ENCODE measurements at places on chromosomes 5 and 9. TPM values are rescaled to one million over a fixed set of nuclear protein-coding genes. Genes with fewer than 3 reads are reported as not detected.

SPATA31A3 gene
- total RNA-seq: not detected

DNA sequence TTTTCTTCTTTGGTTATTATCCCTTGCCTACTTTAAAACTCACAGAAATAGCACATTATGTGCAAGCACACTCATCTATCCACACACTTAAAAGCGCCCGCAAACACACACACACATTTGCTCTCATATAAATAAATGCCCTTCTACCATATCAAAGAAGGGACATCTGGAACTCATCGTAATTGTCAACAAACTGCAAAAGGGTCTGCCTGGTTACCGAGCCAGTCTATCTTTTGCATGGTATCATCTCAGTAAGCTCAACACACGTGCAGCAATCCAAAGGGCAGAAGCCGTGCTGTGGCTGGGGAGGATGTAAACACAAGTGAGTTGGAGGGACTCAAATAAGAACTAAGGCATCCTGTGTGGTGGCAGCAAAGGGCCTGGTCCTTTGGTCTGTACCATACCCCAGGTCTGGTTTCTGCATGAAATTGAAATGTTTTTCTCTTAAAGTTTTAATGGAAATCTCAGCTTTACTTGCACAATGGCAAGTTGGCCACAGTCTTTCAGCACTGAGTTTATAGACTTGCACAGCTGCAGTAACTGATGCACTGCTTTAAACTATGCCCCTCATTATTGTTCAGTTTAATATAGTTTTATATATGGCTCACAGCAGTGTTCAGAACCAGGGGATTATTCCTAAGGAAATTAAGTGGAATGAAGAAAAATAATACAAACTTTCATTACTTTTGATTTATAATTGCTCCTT, 331.0 kb downstream of the ADAMTS6 start:
- no peaks in the 10 kb centered on the region for H3K4me1 ChIP-seq
- H3K27me3 ChIP-seq: peaks cover 10% of the 10 kb centered on the region
- H3K36me3 ChIP-seq: no peaks in the 10 kb centered on the region
- no peak overlapping the region for H3K27ac ChIP-seq
- no peak overlapping the region for H3K4me3 ChIP-seq

DNA sequence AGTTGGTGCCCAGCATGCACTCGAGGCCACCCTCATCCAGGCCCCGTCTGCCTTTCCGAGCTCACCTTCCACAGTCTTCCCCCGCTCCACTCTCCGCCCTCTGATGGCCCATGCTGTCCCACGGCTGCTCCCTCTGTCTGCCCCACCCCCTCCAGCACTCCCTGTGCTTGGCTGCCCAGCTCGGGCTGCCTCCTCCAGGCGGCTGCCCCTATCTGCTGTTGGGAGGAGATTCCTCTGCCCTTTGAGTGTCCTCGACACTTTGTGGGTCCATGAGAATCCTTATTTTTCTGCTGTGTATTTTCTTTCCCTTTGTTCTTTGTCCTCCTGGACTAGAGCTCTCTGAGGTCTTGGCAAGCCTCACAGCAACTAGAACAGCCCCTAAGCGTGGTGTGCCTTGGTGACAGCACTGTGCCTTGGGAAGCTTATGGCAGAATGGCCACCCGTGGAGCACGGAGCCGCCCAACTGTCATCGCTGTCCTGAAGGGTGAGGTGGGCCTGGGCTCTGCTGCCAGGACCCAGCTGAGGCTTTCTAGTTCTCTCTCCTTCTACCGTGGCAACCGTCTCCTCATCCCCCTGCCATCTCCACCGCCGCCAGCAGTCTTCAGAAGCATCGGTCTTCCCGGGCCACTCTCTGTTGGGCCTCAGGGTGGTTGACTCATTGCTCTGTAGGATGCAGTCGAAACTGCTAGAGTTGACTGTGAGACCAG, 5.2 kb downstream of the NTMT1 start:
- peaks cover 59% of the 10 kb centered on the region for H3K4me1 ChIP-seq
- peak overlapping the region; percentile 61 for H3K27ac ChIP-seq
- H3K27me3 ChIP-seq: no peaks in the 10 kb centered on the region
- H3K36me3 ChIP-seq: peaks cover 28% of the 10 kb centered on the region

- no peak overlapping the region for H3K27ac ChIP-seq
- no peak for DNase-seq
- H3K4me3 ChIP-seq: no peak overlapping the region
- peaks cover 8% of the 10 kb centered on the region for H3K4me1 ChIP-seq
These were observed 235.9 kb downstream of the DMRTA1 start for GRCh38 chr9:22682536-22682935.

DNA sequence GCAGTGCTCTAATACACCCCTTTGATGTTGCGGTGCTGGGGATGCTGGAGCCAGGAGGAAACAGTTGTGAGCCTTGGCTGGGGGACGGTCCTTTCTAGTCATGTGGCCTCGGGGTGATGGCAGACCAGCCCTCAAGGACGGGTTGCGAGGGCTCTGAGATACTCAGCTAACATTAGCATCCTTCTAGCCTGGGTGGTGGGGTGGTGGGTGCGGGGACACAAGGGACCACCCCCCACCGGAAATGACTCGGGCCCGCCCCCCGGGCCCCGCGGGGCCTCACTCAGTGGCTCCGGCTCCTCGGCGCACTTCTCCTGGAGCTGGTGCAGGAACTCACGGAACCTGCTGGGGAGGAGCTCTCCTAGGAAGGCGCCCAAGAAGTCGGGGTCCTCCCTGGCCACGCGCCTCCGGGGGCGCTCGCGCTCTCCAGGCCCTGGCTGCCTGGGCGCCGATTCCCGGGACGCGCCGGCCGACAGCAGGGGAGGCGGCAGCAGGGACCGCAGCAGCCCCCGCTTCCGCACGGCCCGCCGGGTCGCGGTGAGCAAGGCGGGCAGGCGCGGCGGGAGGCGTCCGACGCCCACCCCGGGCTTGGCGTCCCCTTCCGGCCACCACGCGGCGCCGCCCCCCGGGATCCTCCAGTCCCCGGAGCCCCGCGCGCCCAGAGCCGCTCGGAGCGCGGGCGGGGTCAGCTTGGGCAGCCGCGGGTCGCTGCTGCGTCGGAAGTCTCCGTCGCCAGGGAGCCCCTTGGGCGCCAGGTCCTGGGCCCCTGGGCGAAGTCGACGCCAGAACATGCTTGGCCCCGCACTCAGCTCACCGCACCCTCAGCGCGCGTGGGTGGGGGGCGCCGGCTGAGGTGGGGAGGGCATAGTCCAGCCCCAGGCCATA, 873 bp downstream of the C9orf50 start:
- no peak for DNase-seq
- no peak overlapping the region for H3K27ac ChIP-seq
- no peak overlapping the region for H3K4me3 ChIP-seq
- H3K36me3 ChIP-seq: no peaks in the 10 kb centered on the region

GRCh38 chr5:138438724-138439476, at the start of gene REEP2:
Gene REEP2, plus strand, starts transcription at chr5:138439057. Its CDS starts 152 bp downstream, at chr5:138439209.
- peak within 1 kb of the TSS; percentile 60 for H3K27ac ChIP-seq
- H3K36me3 ChIP-seq: peaks cover 14% of the 10 kb centered on the region
- H3K4me3 ChIP-seq: peak within 1 kb of the TSS; percentile 78
- peak; percentile 80 for DNase-seq
- H3K27me3 ChIP-seq: peaks cover 3% of the 10 kb centered on the region
- peaks cover 16% of the 10 kb centered on the region for H3K4me1 ChIP-seq

- H3K36me3 ChIP-seq: no peaks in the 10 kb centered on the region
- peaks cover 39% of the 10 kb centered on the region for H3K4me1 ChIP-seq
- DNase-seq: peak; percentile 41
- H3K27me3 ChIP-seq: peaks cover 1% of the 10 kb centered on the region
- no peak overlapping the region for H3K4me3 ChIP-seq
- no peak overlapping the region for H3K27ac ChIP-seq
These were observed 189.2 kb upstream of the NR3C1 start for GRCh38 chr5:143592648-143593047.

- H3K4me1 ChIP-seq: peaks cover 32% of the 10 kb centered on the region
- no peak overlapping the region for H3K4me3 ChIP-seq
- H3K36me3 ChIP-seq: no peaks in the 10 kb centered on the region
- H3K27ac ChIP-seq: peak overlapping the region; percentile 2
These were observed 351.2 kb downstream of the RAB3C start for GRCh38 chr5:58933891-58934628.

- peaks cover 83% of the 10 kb centered on the region for H3K36me3 ChIP-seq
- peaks cover 12% of the 10 kb centered on the region for H3K4me1 ChIP-seq
- no peaks in the 10 kb centered on the region for H3K27me3 ChIP-seq
- no peak overlapping the region for H3K27ac ChIP-seq
- no peak overlapping the region for H3K4me3 ChIP-seq
These were observed 74.6 kb downstream of the DOCK2 start for GRCh38 chr5:169711551-169712225.

FLT4 gene
- total RNA-seq: 1.4 TPM

GRCh38 chr9:22169727-22170503, 160.8 kb upstream of the CDKN2B start:
- peaks cover 6% of the 10 kb centered on the region for H3K27me3 ChIP-seq
- H3K4me3 ChIP-seq: no peak overlapping the region
- H3K36me3 ChIP-seq: no peaks in the 10 kb centered on the region
- no peaks in the 10 kb centered on the region for H3K4me1 ChIP-seq
- no peak for DNase-seq

SEMA4D gene
- 161 TPM for total RNA-seq

DNA sequence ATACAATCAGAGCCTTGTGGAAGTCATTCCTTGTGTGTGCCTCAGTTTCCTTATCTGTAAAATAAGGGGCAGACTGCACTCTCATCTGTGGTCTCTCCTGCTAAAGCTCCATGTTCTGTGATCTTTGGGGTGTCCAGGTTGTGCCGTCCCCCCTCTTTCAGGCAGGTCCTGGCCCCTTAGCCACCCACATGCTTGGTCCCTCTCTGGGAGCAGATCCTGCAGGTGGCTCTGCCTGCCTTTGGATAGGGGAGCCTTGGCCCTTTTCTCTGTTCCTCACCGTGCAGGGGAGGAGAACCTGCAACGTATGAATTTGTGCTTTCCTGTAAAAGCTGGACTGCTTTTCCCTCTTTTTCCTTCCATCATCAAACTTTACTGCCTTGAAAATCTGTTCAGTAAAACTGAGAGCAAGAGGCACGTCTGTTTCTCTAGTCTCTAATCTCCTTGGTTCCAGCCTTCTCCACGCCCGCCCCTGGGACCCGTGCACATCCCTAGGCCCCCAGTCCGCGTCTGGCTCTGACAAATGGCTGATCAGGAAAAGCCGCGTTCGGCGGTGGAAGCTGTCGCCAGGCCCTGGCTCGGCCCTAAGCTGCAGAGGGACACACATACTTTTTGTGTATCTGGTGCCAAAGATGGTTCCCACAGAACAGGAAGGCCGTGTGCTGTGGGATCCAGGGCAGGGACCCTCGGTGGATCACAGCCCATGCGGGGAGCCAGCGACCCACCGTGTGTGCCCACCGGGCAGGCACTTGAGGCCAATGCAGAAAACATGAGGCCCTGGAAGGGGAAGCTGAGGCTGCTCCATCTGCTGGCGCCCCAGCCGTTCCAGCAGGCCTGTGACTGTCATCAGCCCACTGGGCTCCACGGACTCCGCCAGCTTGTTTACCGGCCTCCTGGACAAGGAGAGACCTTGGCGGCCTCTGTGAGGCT, 43.4 kb upstream of the COL5A1 start:
- H3K4me1 ChIP-seq: no peaks in the 10 kb centered on the region
- H3K27me3 ChIP-seq: peaks cover 5% of the 10 kb centered on the region
- no peak overlapping the region for H3K4me3 ChIP-seq
- no peak for DNase-seq
- H3K36me3 ChIP-seq: no peaks in the 10 kb centered on the region

DNA sequence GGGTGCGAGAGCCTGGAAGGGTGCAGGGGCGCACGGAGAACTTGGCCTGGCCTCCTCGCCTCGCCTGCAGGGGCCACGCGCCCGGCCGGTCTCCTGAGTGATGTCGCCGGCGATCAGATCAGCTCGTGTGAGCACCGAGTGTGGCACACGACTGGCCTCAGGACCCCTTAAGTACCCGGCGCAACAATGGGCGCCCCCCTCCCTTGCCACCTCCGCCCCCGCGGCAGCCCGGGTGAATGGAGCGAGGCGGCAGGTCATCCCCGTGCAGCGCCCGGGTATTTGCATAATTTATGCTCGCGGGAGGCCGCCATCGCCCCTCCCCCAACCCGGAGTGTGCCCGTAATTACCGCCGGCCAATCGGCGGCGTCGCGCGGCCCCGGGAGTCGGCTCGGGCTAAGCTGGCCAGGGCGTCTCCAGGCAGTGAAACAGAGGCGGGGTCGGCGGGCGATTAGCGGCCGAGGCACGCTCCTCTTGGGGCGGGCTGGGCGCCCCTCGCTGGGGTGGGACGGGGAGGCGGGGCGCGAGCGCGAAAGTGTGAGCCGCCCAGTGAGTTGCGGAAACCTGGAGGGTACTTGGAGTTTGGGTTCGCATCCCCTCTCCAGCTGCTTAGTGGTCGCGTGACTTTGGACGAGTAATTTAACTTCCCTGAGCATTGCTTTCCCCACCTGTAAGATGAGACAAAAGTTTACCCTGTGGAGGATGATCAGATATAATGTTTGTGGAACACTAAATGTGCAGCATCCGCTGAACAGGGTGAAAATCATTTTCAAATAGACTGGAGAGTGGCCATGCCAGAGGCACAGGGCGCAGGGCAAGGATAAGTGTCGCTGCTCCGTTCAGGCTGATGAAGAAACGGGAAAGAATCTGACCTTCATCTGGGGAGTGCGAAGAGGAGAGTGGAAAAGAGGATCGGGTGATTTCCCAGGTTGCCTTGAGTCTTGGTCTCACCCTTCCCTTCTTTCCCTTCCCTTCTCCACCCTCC, at the start of gene NEUROG1:
Gene NEUROG1, minus strand, starts transcription at position 145 of the 982 bp plus-strand sequence. CDS start 274 bp downstream, outside the sequence.
- H3K4me1 ChIP-seq: peaks cover 5% of the 10 kb centered on the region
- H3K4me3 ChIP-seq: no peak within 1 kb of the TSS
- no peaks in the 10 kb centered on the region for H3K36me3 ChIP-seq

PGM5 gene
- total RNA-seq: not detected

CARD6 gene
- total RNA-seq: 1.4 TPM

DNA sequence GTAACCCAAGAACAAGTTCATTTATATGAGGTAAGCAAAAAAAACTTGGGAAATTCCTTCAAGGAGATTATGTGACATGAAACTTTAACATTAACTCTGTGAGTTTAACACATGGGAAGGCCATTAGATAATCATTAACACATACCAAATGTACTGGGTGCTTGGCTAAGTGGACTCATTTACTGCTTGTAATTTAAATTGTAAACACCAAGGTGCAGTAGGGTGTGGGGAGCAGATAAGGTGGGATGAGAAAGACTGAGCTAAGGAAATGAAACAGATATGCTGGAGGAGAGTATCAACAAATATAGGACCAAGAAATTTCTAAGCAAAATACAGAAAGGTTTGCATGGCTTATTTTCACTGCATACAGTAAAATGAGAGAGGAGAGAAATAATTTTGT, 2384.8 kb upstream of the ACO1 start:
- no peak for DNase-seq
- no peak overlapping the region for H3K4me3 ChIP-seq
- no peak overlapping the region for H3K27ac ChIP-seq
- H3K27me3 ChIP-seq: no peaks in the 10 kb centered on the region
- H3K4me1 ChIP-seq: no peaks in the 10 kb centered on the region

FRMPD1 gene
- not detected for total RNA-seq

- peaks cover 8% of the 10 kb centered on the region for H3K27me3 ChIP-seq
- no peak overlapping the region for H3K27ac ChIP-seq
- H3K4me1 ChIP-seq: no peaks in the 10 kb centered on the region
These were observed 263.4 kb downstream of the SEC61B start for GRCh38 chr9:99485459-99485858.

SPINK6 gene
- not detected for total RNA-seq

GRCh38 chr5:39801306-39801705, 376.5 kb upstream of the DAB2 start:
- no peaks in the 10 kb centered on the region for H3K36me3 ChIP-seq
- DNase-seq: no peak
- H3K27me3 ChIP-seq: no peaks in the 10 kb centered on the region
- H3K27ac ChIP-seq: no peak overlapping the region
- no peaks in the 10 kb centered on the region for H3K4me1 ChIP-seq
- H3K4me3 ChIP-seq: no peak overlapping the region

GRCh38 chr9:16611001-16611400, 259.5 kb downstream of the BNC2 start:
- H3K27me3 ChIP-seq: no peaks in the 10 kb centered on the region
- no peak overlapping the region for H3K4me3 ChIP-seq

Measured in activated CD4-positive, alpha-beta memory T cell treated with anti-CD3 and anti-CD28 coated beads for 36 hours (primary cell).